ENCODE measurements at places on chromosomes 7 and 10. TPM values are rescaled to one million over a fixed set of nuclear protein-coding genes. Genes with fewer than 3 reads are reported as not detected.

DNA sequence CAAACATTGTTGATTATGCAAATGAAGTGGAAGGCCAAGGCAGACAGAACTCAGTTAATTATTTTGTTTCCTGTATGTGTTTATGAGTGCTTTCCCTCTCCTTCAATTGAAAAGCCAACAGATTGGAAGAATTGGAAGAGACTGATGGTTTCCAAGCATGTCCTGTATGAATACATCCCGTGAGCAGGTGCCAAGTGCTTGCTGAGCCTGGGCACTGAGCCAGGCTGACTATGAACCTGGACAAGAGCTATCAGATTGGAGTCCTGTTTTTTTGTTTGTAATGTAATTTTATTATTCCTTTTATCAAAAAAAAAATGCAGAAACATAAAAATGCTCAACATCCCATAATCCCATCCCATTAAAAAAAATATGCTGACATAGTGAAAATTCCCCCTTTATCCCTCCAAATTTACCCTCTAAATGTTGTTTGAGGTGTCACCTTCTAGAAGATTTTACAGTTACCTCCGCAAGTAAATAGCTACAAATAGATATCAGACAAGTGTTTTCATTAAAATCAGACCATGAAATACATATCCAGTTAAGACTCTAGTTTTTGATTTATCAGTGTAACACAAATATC is 449.5 kb downstream of the GRID1 start:
- no peak for DNase-seq

- no peak for DNase-seq
These were observed 702.3 kb downstream of the LRMDA start for GRCh38 chr10:76133597-76134255.

- no peak for DNase-seq
These were observed 638 bp downstream of the LIPA start for GRCh38 chr10:89250865-89251408.

Gene PCLO
- 0.62 TPM for total RNA-seq

Gene LOXL4
- total RNA-seq, result 7.6 TPM

Gene CTAGE15
- 0.37 TPM for total RNA-seq

GRCh38 chr7:92769844-92770243 is 66.5 kb downstream of the CDK6 start:
- no peak for DNase-seq

GRCh38 chr7:139691253-139691781 is 86.5 kb downstream of the HIPK2 start:
- no peak for DNase-seq

Gene TUBAL3
- not detected for total RNA-seq

Gene FUOM
- 17.6 TPM for total RNA-seq

DNA sequence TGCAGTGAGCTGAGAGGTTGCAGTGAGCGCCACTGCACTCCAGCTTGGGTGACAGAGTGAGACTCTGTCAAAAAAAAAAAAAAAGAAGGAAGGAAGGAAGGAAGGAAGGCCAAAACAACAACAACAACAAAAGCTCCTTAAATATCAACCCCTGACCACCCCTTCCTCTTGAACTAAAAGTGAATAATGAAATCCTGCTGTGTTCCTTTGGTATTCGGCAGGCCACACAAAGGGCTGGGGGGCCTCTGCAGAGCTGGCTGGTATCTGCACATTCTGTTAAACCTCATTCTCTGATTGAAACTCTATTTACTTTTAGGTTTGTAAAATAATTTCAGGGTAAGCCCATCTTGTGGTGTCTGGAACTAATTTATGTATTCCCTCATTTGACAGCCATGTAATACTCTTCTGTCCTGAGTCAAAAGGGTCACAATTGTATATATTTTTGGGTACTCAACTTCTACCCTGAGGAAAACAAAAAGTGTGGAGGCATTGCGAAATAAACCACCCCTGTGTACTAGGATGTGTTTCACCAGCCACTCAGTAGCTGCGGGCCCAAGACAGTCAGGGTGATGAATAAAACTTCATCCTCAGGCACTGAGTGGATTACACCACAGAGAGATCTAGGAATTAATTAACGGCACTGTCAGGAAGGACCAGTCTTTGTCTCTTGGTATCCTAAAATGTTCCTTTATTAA is 446.4 kb upstream of the PFKP start:
- no peak for DNase-seq

DNA sequence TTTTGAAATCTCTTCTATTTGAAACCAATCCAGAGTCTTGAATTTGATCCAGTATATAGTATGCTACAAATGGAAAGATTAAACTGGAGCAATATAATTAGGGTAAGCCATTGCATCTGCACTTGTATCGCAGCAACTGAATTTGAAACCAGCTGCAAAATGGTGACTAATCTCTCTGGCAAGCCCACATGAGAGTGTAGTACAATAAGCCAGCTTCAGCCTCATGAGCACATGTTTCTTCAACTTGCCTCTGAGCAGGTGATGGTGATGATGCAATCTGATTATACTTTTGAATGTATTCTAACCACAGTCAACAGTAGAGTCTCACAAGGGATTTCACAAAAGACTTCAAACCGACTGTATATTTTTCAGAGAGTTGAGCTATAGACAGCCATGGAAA is 829 bp upstream of the RPA3 start:
- DNase-seq, result no peak

DNA sequence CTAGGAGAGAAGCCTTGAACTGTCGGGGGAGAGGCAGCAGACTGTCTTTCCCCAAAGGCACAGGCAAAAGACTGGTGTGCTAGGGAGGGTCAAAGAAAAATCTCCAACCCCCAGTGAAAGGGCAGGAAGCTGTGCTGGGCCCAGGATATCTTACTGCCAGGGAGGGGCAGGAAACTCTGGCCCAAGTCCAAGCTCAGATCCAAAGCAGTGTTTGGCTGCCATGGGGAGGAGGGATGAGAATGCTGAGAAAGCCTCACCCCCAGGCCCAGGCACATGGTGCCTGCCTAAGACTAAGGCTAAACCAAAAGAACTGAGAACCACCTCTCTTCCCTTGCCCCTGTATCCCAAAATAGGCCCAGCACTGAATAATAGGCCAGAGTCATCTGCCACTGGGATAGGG is 171.2 kb downstream of the PLPP4 start:
- no peak for DNase-seq

Gene AP4M1
- 15.5 TPM for total RNA-seq

DNA sequence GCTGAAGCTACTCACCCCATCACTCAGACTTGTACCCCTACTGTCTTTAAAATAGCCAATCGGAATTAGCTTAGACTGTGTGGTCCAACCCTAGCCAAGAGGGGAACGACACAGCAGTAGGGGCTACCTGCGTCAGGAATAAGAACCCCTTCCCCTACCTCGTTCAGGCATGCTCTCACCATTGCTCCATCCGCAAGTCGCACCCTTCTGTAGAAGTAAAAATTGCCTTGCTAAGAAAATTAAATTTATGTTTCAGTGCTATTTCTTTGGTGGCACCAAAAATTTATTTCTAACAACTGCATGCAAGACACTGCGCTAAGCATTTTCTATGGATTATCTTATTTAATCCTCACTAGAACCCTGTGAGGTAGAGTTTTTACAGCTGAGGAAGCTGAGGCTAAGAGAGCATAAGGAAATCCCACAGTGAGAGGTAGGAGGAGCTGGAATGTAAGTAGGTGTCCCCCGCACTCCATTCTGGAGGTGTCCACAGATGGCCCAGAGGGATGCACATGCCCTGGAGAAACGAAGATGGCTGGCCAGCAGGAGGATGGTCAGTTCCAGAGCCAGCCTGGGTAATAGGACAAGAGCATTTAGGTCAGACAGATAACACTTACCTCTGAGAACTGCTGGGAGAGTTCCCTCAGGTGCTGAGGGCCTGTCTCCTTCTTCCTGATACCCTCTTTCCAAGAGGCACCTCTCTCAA is 15.3 kb upstream of the CACUL1 start:
- no peak for DNase-seq

Gene RAB18
- 96.2 TPM for total RNA-seq

DNA sequence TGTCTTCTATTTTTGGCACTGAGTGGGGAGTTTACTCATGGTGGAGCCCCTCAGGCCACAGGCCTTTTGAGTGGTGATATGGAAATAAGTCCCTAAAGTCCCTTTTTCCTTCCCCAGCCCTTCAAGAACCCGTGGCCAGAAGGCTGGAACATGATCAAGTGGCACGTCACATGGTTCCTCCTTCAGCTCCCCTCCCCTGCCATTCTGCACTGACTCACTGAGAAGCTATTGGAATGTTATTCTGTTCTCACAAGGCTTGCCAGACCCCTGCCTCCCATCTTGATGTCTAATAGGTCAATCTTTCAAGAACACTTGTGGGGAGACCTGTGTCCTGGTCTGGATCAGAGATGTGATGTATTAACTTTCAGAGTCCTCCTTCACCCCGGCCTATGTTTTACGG is 279.8 kb downstream of the SEC23IP start:
- DNase-seq, result no peak

DNA sequence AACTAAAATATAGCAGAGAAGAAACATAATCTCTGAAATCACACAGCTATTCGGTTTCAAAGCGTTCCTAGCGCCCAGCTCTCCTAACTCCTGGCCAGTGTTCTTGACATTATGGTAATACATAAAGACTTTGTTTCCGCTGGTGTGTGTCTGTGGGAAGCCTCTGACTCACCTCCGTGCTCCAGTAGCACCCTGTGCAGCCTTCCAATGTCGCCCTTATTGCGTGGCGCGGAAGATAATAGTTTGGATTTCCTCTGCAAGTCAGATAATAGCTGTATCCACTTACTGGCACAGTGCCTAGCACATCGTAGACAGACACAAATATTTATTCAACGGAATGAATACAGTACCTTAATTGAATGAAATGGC is 570 bp downstream of the BMS1 start:
- DNase-seq, result no peak

- peak; percentile 92 for DNase-seq
These were observed 95.0 kb upstream of the AGBL3 start for GRCh38 chr7:134891262-134891695.

DNA sequence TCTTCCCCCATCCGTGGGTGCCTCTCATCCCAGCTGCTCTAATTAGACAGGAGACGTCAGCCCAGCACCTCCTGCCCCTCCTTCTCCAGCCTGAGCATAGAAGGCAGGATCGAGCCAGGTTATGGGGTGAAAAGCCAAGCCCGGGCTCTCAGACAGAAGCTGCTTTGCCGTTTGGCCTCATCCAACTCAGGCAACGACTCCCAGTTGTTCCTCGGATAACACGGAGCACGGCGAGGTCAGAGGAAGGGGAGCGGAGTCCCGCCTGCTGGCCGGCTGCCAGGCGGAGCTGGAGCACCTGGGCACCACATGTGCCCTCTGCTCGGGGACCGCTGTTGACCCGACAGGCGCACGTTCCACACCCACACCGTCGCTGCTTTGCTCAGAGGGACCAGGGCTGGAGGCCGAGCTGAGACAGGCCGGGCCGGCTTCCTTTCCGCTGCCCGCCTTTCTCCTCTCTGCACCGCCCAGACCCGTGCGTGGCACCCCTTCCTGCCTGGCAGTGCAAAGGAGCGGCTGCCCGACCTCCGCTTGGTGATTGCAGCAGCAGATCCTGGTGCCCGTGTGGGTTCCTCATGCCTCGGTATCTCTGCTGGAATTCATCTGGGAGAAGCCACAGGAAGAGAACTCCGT is 21.6 kb upstream of the UNCX start:
- no peak for DNase-seq

GRCh38 chr7:256461-256940 is 33.5 kb upstream of the FOXL3 start:
- DNase-seq, result peak; percentile 51

GRCh38 chr7:92043637-92044036 is 90.6 kb downstream of the CYP51A1 start:
- DNase-seq, result no peak

Gene PNLIP
- total RNA-seq, result 4.8 TPM

Gene PPP1R3C
- 29.1 TPM for total RNA-seq

DNA sequence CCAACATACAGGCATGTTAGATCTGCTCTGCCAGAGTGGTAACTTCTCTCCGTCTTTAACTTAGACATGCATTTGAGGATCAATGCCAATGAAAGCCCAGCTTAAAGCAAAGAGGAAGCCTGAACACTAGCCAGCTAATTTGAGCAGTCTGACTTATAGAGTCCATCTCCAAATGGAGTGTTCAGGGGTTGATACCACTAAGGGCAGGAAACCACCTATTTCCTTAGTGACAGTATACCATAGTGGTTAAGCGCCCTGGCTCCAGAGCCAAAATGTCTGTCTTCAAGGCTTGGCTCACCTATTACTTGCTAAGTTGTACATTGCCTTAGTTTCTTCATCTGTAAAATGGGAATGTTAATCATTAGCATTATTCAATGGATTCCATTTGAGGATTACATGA is 678.5 kb downstream of the KCNMA1 start:
- DNase-seq, result no peak

GRCh38 chr7:64951250-64951848 is 39.5 kb downstream of the ZNF117 start:
- DNase-seq, result no peak

Gene NFKB2
- total RNA-seq, result 44.7 TPM

Gene GBX1
- not detected for total RNA-seq

Gene TUBB8
- not detected for total RNA-seq

Gene SUGCT
- 16.2 TPM for total RNA-seq

- no peak for DNase-seq
These were observed 370.6 kb downstream of the CCSER2 start for GRCh38 chr10:84698989-84699388.

Gene ADCYAP1R1
- total RNA-seq, result 4.3 TPM

- DNase-seq, result no peak
These were observed 291.0 kb upstream of the C7orf33 start for GRCh38 chr7:148299350-148300276.

Gene FGF8
- total RNA-seq, result not detected

Gene PTF1A
- not detected for total RNA-seq

Data from posterior vena cava (tissue), 2 donors.